D721Med (cell line): ENCODE measurements at places on chromosomes 6 and 20.

- no peak for DNase-seq
Measured at GRCh38 chr6:77568570-77568969, 84.3 kb upstream of the MEI4 start.

DNA sequence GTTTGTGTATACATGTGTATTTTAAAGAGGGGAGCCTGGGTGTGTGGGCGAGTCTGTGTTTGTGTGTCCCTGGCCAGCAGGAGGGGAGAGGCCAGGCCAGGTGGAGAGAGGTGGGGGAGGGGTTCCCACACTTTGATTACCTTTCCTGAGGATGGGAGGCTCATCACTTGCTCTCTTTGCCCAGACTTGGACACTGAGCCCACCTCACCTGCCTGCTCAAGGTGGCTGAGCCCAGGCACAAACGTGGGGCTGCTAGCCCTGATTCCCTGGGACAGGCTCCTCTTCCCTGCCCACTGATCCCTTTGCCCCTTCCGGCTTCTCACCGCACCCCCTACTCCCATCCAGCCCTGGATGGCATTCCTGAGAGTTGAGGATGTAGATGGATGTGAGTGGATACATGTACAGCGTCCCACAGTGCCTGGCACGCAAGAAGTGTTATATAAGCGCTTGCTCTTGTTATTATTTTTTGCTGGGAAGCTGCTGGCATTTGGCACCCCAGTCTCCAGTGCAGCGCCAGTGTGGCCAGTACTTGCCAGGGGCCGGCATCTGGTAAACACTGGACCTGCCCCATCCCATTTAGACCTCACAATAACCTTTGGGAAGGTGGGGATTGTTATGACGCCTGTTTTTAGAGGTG is 2.7 kb downstream of the CEBPB start:
- no peak for DNase-seq

DNA sequence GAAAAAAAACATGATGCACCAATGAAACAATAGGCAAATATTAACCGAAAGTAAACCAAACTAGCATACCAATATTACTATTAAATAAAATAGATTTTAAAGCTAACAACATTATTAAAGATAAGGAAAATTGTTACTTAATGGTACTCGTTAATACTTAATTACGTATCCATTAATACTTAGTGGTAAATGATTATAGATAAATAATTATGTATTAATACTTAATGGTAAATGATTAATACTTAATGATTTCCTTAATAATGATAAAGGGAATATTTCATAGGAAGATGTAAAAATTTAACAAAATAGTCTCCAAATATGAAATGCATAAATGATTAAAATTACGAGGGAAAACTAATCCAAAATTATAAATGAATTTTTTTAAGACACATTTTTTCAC is 278.9 kb downstream of the PHACTR1 start:
- no peak for DNase-seq

DNA sequence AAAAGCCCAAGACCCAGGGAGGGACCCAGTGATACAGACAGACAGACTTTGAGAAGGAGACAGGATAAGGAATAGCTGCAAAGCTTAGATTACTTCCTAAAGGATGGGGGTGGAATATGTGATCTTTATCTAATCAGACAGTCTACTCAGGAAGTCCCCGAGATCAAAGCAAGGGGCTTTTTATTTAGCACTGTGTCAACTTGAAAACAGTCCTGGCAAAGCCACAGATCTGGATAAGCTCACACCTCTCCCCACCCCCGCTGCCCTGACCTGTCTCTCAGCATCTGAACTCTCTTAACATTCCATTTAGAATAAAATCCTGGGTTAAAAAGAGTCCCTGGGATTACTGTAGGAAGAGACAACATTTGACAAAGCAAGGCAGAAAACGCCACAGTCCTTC is 101.5 kb downstream of the ISM1 start:
- DNase-seq: no peak

DNA sequence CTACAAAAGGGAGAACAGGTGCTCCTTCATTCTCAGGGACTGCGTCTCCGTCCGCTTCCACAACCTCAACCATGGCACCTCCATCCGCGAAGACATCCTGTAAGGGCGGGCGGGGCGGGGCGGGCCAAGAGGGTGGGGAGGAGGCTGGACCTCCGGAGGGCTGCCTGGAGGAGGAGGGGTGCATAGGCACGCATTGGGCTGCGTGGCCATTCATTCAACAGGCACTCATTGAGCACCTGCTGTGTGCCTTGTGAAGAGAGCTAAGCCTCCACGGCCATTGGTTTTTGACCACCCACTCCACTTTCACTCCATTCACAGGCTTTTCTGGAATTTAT is 435 bp downstream of the ZSWIM3 start:
- DNase-seq: peak; percentile 55

DNA sequence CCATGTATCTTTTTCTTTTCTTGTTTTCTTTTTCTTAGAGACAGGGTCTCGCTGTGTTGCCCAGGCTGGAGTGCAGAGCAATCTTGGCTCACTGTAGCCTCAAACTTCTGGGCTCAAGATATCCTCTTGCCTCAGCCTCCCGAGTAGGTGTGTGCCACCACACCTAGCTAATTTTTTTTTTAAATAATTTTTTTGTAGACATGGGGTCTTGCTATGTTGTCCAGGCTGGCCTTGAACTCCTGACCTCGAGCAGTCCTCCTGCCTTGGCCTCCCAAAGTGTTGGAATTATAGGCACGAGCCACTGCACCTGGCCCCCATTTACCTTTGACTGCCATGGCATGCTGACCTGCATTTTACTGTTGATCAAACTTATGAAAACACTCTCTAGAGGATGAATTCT is 198.6 kb downstream of the SOX4 start:
- no peak for DNase-seq

DNA sequence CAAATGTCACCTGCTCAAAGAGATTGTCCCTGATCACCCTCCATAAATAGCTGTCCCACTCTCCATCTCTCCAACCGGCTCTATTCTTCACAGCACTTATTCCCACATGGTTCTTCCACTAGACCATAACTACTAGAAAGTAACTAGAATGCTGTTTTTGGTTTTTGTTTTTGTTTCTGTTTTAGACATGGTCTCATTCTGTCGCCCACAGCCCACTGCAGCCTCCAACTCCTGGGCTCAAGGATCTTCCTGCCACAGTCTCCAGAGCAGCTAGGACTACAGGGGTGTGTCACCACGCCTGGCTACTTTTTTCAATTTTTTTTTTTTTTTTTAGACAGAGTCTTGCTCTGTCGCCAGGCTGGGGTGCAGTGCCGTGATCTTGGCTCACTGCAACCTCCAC is 12.2 kb downstream of the MMP24 start:
- no peak for DNase-seq
